ENCODE measurements at places on chromosomes 2 and 18.

- no peak for DNase-seq
Observed at GRCh38 chr2:112793449-112793978, 9.2 kb upstream of the IL1A start.

- no peak for DNase-seq
Observed at GRCh38 chr2:45901468-45902032, 250.1 kb downstream of the PRKCE start.

DNA sequence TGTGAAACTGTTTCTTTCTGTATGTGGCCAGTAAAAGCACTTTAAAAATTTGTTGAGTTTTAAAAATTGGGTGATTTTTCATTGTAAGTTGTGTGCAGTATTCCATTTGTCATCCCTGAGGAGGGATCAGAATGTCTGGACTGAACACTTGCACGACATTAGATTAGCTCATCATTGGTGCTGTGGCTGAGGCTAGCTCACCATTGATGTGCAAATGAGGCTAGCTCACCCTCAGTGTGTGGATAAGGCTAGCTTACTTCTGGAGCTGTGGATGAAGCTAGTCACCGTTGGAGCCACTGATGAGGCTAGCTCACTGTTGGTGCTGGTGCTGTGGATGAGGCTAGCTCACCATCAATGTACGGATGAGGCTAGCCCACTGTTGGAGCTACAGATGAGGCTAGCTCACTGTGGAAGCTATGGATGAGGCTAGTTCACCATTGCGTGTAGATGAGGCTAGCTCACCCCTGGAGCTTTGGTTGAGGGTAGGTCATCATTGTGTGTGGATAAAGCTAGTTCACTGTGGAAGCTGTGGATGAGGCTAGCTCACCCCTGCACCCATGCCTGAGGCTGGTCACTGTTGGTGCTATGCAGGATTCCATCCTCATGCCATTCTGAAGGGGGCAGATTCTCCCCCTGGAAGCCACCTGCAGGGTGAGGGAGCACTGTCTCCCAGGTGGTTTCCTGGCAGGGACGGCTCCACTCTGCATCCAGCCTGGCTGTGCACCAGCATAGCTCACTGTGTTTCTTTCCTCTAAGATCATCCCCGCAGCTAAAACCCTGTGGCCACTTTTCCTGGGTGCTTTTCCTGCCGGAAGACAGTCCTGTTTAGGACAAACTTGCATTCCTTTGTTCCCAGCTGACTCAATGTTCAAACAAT, 101.1 kb downstream of the TWIST2 start:
- DNase-seq: no peak

DNA sequence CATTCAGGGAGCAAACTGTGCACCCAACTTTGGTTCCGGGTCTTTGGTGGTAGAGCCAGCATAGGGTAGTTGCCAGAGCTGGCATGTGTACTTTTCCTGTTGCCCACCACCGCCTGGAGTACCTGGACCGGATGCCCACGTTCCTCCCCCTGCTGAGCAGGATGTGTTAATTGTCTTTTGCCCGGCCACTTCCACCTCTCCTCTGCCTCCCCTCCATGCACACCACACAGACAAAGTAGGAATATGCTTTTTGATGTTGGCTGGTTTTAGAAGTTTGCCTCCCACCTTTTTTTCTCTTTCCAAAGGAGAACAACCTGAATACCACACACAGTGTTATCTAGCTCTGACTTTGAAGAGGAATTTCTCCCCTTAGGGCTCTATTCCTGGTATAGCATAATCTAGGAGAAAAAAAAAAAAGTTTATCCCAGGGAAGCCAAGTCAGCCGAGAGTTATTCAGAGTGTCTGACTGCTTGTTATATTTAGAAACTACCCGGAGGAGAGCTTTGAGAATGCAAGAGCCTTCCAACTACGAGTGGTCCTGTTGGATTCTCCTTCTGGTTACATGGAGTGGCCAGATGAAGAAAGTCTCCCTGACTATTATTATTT, 111.9 kb downstream of the SETBP1 start:
- no peak for DNase-seq

GRCh38 chr2:120809609-120810440, 74.2 kb downstream of the GLI2 start:
- DNase-seq: no peak

GRCh38 chr18:13570856-13571495, 155.4 kb downstream of the FAM210A start:
- DNase-seq: no peak

Measured in cortex of kidney (tissue), 1 donor.